ENCODE measurements at places on chromosomes 5 and 9.

- no peak for DNase-seq
Measured at GRCh38 chr9:15513335-15513734, 2.6 kb upstream of the PSIP1 start.

- no peak for DNase-seq
Measured at GRCh38 chr9:68727636-68728035, 22.6 kb downstream of the PIP5K1B start.

DNA sequence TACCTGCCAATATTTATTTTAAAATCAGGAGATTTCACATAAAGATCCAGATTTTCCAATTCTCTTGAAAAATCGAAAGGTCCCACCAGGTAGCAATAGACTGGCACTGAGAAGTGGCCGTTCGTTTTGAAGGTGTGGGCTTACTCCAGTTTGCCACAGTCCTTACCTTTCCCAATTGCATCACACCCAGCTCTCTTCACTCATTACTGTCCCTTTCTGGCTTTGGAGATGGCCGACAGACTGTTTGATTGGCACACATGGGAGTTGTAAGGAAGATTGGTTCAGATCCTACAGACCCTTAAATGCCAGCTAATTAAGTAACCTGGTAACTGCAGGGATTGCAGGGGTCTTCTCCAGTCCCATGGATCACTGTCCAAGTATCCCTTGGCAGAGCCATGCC, 68.7 kb upstream of the LARP1 start:
- no peak for DNase-seq

- no peak for DNase-seq
Measured at GRCh38 chr5:32241034-32241783, 67.1 kb upstream of the GOLPH3 start.

DNA sequence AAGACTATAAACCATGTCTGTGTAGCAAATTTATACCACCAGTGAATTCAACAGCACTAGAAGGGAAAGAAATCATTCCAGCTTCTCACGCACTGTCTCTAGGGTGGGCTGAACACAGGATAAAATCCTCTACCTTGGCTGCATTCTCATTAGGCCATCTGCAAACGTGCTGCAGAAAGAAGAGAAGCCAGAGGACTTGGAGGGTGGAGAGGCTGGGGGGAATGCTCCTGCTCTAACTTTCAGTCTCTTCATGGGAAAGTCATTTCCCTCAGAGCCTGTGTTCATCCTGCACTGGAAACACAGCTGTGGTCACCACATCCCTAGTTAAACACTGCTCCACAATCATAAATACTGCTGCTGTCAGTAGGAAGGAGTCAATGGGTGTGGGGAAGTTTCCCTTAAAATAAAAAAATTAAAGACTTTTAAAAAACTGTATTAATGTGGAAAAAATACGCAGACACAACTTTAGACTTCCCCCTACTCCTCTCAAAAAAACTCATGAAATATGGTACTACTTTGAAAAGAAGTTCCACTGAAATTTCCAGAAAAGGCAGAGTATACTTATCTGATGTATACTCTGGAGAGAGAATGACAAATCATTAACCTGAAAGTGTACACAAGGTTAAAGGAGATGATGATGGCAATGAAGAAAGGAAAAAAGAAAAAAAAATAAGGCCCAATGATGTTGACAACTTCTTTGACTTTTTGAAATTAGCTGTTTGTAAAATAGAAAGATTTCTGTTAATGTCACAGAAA, 46.8 kb downstream of the LHFPL2 start:
- DNase-seq: no peak

GRCh38 chr9:122382901-122383850, 12.4 kb downstream of the PTGS1 start:
- DNase-seq: no peak

DNA sequence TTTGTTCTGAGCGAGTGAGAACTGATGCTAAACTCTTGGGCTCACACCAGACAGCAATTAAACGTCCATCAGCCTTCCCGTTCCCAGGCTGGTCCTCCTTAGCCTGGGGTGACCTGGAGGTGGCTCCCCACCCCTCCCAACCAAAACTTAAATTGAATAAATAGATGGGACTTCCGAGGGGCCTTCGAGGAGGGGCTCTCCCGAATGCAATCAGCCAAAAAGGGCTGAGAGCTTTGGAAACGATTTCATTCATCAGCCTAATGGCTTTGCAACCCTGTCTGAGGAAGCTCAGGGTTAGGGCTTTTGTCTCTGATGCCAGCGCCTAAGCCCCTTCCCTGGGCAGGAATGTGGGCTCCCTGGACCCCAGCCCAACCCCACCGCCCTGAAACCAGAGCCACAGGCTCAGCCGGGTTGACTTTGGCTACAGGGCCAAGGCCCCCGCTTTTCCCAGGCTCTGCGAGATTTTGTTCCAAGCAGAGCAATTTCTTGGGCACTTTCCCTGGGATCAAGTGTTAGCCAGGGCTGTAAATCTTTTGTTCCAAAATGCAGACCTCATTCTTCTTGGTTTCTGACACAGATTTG, 29.2 kb downstream of the LHX3 start:
- DNase-seq: no peak

GRCh38 chr5:16066810-16067209, 112.8 kb downstream of the MARCHF11 start:
- no peak for DNase-seq

GRCh38 chr9:109941771-109942170, 161.8 kb downstream of the PALM2AKAP2 start:
- DNase-seq: no peak

DNA sequence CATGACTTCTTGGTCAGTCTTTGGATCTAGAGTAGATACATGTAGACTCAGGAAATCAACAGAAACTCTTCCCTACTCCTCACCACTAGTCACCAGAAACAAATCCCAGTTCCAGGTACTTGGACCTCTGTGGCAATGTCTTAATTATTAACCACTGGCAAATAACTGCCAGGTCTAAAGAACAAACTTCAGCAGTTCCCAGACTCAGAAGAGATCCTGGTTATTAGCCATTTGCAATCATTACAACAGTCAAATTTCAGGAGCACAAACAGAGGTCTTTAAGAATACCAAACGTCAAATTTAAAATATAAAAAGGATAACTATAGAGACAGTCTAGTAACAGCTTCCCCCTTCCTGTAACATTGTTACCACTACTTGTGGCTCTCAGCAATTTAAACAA, 10.2 kb downstream of the DIAPH1 start:
- DNase-seq: no peak

GRCh38 chr5:116370886-116371285, 203.7 kb downstream of the SEMA6A start:
- no peak for DNase-seq

DNA sequence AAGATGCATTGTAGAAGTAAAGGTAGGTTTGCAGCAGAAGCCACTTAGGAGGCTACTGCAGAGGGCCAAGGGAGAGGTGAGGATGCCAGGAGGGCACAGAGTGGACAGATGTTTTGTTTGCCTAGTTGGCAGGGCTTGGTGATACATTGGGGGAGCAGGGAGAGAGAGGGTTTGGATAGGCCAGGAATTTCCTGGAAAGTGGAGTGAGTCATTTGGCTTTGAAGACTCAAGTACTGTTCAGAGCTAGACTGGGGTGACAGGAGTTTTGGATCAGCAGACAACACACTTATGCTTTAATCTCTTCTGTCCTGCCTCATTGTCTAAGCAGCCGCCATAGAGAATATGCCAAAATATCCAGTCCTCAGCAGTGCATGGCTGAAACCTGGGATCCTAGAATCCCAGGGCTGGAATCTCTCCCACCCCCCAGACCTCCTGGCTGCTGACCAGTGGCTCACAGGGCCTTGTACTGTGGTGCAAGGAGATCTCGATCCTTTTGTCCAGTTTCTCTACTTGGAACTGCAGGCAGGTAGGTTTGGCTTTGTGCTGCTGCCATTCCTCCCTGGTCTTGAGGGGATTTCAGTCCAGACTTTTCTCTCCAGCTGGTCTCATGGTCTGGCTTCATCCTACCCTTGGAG, 11.0 kb downstream of the TMEM268 start:
- DNase-seq: no peak

GRCh38 chr5:74040811-74041491, 415.0 kb downstream of the ARHGEF28 start:
- no peak for DNase-seq

GRCh38 chr9:7510199-7510598, 289.4 kb downstream of the DMAC1 start:
- no peak for DNase-seq

- no peak for DNase-seq
Measured at GRCh38 chr5:134738963-134739661, 764 bp downstream of the CAMLG start.

DNA sequence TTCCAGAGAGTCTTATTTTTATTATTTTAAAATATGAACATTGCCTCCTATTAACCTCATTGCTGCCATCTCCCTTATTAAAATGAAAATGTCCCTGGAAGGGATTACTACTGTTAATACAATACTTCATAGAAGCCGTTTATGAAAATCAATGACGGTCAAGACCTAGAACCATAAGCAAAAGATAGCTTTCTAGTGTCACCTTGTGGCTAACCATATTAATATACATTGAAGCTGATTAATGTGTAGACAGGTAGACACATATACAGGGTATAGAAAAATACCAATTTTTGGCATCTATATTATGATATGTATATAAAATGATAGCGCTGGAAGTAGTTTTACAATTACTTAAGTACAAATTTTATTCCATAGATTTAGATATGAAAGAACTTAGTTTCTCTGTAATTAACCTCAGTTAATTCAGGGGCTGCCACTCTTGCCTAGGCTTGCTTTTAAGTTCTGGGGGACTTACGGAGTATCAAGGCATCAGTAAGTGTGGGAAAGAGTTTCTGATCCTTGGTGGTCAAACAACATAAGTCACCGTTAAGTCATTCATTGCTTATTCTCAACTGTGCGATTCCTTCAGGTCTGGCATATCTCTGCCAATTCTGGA, 2.5 kb upstream of the YTHDC2 start:
- DNase-seq: no peak

DNA sequence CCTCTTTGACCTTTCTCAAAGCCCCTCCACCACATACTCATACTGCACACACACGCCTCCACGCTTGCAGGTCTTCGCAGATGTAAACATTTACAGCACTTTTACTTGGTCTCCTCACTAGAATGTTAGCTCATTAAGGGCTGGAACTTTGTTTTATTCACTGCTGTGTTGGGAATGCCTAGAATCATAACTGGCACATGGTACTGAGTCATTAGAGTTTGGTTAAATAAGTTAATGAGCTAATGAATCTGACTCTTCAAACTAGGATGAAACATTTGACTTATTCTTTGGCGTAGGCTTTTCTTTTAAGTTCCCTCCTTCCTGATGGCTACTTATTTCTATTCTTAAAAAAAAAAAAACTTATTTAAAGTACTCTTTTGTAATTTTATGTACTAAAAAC, 28.9 kb downstream of the MAN2A1 start:
- no peak for DNase-seq

DNA sequence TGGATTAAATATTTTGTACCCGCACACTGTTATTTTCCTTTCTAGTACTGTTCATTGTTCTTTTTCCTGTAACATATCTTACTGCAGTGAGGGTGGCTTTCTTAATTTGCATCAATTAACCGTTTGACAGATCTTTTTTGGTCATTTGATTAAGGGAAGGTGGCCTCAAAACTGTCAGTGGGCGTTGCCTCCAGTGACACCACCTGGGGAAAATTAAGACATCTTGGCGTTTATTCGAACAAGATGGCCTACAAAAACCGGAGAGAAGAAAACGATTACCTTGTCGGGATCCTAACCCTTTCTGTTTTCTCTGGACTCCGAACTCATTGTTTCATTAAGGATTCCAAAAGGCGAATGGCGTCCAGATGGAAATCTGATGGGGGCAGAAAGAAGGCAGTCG, 2.0 kb downstream of the BASP1 start:
- no peak for DNase-seq

- DNase-seq: no peak
Measured at GRCh38 chr9:12920437-12920836, 145.6 kb downstream of the LURAP1L start.

DNA sequence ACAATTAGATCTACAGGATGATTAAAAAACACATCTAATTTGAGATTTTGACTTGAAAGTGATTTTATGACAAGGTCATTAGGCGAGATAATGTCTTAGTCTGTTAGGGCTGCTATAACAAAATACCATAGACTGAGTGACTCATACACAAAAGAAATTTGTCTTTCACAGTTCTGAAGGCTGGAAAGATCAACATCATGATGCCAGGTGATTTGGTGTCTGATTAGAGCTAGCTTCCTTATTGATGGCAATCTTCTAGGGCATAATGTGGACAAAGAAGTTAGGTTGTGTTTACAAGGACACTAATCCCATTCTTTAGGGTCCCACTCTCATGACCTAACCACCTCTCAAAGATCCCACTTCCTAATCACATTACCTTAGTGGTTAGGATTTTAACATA, 256.7 kb downstream of the TUSC1 start:
- no peak for DNase-seq

DNA sequence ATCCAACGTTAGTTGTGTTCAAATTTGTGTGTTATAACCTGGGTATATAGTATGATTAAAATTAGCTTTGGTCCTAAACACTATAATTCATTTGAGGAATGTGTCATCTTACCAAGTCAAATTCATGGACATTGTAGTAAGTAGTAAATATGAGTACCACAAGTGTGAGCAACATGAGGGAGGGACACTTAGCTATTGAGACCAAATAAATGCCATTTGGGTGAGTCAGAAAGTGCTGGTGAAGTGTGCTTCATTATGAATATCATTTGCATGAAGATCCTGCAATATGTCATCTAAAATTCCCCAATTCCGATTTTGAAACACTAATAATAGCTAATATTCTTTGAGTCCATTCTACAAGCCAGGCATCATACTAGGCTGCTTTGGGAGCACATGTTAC, 336.7 kb upstream of the KIF2A start:
- no peak for DNase-seq

GRCh38 chr5:116076496-116076895, 8.3 kb upstream of the COMMD10 start:
- no peak for DNase-seq

- no peak for DNase-seq
Measured at GRCh38 chr9:84501587-84501986, 161.0 kb upstream of the SLC28A3 start.

- no peak for DNase-seq
Measured at GRCh38 chr5:122849771-122850170, 4.4 kb downstream of the SNX24 start.

DNA sequence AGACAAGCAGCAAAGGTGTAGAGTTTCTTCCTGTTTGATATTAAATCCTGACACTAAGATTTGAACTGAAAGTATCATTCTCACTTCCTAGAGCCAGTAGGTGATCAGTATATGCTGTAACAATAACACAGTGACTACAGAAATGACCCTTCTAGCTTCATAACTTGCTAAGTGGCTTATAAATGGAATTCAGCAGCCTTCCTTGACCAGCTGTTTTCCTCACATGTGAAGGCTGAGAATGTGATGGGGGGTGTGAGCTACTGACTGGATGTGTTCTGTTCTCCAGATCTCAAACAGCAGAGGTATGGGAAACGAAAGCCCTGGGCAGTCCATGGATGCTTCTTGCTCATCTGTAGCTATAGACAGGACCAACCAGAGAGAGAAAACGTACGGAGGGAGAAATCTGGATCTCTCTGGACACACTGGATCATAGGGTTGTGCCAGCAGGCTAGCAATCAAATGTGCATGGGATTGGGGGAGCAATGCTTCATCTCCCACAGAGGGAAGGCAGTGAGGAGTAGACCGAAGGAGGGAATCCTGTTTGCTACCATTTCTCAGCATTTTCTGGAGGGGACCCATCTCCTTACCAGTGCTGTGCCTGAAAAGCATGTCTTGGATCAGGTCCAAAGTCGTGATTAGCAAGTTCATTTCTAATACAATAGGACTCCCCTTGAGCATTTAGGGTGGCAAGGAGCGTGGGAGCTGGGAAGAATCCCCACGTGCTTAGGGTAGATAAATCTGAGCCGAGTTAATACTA, 39.4 kb downstream of the TNFAIP8 start:
- DNase-seq: no peak

GRCh38 chr5:51202161-51202560, 181.1 kb upstream of the ISL1 start:
- no peak for DNase-seq

All from cortex of kidney (tissue), 1 donor.